Myometrial cell (primary cell): ENCODE measurements at places on chromosomes 3 and 15. TPM values are rescaled to one million over a fixed set of nuclear protein-coding genes. Genes with fewer than 3 reads are reported as not detected.

Gene GABRA5
- not detected in 2 replicates for total RNA-seq

Gene SPTBN5
- under 0.01 and 0.18 TPM in 2 replicates for total RNA-seq

Gene ZNF280D
- 13.8 and 14.1 TPM in 2 replicates for total RNA-seq

Gene LZTFL1
- total RNA-seq, result 17.9 and 18.6 TPM in 2 replicates

Gene GPR62
- not detected in 2 replicates for total RNA-seq

Gene KIF15
- 7.8 and 8.9 TPM in 2 replicates for total RNA-seq

Gene CRYGS
- total RNA-seq, result not detected in 2 replicates
